ENCODE measurements at places on chromosomes 5 and 9.

DNA sequence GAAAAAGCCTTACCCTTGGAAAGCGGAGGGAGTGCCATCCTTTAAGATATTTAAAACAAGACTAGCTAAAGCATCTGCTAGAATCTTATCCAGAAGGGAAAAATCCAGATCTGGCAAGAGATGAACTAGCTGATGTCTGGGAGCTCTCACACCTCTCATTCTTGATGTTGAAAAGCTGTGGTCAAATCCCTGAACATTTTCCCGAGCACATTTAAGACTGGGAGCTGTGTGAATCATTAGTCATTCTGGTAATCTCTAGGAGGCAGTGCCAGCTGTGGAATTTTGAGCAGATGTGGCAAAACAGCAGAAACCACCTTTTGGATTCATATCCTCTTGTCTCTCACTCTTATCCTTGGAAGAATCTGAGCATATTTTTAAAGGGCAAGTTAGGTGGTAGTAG lies 218.0 kb downstream of the MAN2A1 start:
- DNase-seq = no peak

DNA sequence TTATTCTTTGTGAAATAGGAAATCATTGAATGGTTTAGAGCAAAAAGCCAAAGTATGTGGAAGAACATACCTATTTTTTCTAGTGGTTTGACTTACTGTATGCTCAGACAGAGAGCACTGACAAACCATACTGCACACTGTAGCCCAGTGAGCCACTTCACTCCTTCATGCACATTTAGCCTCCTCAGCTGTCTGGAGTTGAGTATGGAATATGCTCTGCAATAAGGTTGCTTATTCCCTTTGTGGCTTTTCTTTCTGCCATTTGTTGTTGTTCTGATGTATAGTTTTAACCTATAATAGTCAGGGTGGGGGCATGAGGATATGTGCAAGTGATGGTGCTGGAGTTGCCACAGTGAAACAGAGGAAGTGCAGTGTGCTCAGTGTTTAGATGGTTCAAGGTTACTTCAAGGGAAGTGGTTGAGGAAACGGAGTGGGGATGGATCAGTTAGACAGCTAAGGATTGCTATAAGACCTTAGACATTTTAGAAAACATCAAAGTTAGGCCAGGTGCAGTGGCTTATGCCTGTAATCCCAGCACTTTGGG lies 100.7 kb downstream of the CDC42SE2 start:
- DNase-seq = no peak

DNA sequence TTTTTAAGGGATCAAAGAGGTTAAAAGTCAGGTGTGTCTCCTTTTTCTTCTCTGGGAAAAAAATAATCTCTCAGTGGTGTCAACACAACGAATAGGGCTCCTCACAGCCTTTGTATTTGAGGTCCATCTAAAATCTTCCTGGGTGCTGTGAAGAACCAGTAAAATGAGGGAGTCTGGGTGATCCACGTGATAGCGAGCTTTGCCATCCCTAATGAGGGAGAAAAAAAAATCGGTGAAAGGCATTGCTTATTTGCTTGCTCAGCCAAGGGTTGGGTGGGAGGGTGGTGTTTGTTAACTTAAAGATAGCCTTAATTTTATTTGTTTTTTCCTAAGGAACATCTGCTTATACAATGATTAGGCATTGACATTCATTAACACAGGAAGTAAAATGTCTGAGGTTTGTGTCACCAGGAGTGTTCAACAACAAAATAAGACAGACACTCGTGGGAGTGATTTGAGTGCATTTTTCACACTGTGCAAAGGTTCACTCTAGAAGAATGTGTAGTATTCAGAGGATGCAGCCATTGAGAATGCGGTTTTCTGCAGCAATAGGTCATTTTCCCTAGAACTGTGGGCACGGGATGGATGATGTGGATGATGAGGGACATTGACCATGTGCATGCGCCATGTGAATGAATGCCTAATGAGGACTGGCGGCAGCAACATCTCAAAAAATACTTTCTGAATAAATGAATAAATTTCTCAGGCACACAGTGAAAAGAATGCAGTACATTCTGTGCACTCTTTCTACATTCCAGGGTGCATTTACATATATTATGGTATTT lies 369.5 kb downstream of the NTRK2 start:
- DNase-seq = no peak

DNA sequence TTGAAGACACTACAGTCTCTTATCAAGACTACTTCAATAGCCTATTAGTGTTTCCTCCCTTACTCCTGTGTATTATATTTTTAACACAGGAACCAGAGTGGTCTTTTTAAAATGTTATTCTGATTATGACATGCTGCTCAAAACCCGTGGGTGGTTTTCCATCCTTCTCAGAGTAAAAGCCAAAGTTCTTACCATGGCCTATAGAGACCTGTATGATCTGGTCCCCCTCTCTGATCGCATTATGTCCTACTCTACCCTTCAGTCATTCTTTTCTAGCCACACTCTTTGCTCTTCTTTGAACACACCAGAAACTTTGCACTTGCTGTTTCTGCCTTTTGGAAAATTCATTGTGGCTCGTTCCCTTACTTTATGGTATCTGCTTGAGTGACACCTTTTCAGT lies 13.8 kb downstream of the RECK start:
- no peak for DNase-seq

DNA sequence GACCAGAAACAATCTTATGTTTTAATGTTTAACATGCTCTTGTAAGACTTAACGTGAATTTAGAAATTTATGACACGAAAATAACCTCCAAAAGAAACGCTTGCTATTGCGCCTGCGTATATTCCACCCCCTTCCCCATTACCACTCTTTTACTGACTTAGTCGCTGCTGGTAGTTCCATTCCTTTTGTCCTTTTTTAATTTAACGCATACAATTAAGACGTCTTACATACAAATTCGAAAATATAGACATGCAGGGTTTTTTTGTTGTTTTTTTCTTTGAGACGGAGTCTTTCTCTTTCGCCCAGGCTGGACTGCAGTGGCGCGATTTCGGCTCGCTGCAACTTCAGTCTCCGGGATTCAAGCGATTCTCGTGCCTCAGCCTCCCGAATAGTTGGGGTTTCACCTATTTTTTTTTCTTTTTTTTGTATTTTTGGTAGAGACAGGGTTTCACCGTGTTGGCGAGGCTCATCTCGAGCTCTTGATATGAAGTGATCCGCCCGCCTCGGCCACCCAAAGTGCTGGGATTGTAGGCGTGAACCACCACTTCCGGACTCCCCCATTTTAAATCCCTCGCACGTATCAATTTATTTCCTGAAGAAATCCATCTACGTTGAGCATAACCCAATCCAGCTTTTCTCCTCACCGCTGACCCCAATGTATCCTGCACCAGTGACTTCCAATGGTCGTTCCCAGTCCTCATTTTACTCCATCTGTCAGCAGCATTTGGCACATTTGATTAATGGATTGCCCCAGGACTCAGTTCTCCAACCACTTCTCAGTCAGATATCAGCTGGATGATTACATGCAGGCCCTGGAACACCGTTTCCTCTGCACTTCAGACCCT lies 684 bp upstream of the MED7 start:
- peak; percentile 71 for DNase-seq

- no peak for DNase-seq
Observed at GRCh38 chr5:152606776-152607364, 201.8 kb upstream of the NMUR2 start.

DNA sequence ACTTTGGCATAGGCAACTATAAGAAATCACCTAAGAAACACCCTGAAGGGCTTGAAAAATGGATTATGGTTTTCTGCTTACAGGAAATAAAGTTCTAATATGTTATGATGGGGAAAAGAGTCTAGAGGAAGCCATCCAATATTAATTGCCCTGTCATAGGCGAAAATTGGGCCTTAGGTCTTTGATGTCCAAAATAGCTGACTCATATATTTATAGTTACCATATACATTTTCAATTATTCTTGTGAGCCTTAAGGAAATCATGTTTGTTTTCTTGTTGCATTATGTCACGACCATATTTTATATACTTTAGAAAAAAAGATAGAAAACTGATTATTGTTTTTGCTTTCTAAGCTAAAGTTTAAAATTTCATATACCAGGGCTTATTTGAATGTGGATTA lies 509.1 kb downstream of the CDH12 start:
- DNase-seq = no peak

- no peak for DNase-seq
Observed at GRCh38 chr5:7467179-7467578, 71.2 kb downstream of the ADCY2 start.

DNA sequence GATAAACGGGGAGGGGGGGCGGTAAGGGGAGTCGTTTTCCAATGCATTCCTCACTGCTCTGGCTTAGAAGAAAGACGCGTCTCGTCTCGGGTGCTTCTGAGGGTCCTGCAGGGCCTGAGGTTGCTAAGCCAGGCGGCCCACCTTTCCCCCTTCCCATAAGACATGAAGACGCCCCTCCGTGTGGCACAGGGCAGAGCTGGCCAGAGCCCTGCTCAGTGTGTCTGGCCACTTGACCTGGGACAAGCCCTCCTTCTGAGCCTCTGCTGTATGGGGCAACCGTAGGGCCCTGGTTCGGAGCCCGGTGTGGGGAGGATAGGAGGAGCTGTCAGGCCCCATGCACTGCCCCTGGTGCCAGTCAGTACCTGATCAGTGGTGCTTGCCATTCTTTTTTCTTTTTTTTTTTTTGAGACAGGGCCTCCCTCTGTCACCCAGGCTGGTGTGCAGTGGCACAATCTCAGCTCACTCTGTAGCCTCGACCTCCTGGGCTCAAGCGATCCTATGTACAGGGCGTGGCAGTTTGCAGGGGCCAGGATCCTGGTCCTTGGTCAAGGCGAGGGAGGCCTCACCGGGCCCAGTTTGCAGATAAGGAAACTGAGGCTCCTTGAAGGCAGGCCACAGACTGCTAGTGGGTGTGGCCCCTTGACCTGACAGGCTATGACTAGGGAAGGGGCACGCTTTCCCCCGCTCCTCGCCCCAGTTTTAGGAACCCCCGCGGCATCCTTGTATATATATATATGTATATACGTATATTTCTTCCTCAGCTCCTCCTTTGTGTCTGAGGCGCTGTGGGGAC lies 172.3 kb upstream of the IER5L start:
- no peak for DNase-seq

DNA sequence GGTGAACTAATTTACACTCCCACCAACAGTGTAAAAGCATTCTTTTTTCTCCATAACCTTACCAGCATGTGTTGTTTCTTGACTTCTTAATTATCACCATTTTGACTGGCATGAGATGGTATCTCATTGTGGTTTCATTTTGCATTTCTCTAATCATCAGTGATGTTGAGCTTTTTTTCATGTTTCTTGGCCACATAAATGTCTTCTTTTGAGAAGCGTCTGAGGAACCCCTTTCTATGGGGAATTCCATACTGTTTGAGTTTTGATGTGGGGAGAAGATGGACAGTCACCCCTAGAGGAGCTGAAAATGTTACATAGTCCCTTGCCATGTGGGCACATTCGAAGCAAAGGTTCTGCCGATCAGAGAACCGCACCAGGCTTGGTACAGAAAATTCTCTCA lies 207.0 kb upstream of the SLC30A5 start:
- no peak for DNase-seq

- no peak for DNase-seq
Observed at GRCh38 chr9:74953235-74953751, 581 bp upstream of the C9orf40 start.

- DNase-seq = no peak
Observed at GRCh38 chr5:610744-611730, 1.1 kb upstream of the CEP72 start.

- DNase-seq = no peak
Observed at GRCh38 chr5:35194635-35195471, 35.4 kb downstream of the PRLR start.

- DNase-seq = no peak
Observed at GRCh38 chr5:55591686-55592085, 56.9 kb upstream of the PLPP1 start.

- no peak for DNase-seq
Observed at GRCh38 chr5:38853753-38854470, 8.1 kb downstream of the OSMR start.

- DNase-seq = no peak
Observed at GRCh38 chr5:156181656-156182055, 145.3 kb upstream of the SGCD start.

GRCh38 chr5:119309326-119309725 lies 46.5 kb upstream of the TNFAIP8 start:
- DNase-seq = no peak

DNA sequence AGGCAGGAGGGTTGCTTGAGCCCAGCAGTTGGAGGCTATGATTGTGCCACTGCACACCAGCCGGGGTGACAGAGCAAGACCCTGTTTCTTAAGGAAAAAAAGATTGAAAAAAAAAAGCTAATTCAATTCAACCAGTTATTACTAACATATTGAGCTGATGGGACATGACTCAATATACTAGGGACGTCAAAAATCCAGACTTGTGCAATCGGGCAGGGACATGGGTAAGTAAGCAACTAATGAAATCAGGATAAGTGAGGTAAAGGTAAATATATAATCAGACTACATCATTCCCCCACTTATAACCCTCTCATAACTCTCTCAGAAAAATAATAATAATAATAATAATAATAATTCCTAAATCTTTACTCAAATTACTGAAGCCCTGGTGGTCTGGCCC lies 975 bp upstream of the HAVCR1 start:
- no peak for DNase-seq

GRCh38 chr9:72661401-72662135 lies 140.2 kb downstream of the TMC1 start:
- DNase-seq = no peak

DNA sequence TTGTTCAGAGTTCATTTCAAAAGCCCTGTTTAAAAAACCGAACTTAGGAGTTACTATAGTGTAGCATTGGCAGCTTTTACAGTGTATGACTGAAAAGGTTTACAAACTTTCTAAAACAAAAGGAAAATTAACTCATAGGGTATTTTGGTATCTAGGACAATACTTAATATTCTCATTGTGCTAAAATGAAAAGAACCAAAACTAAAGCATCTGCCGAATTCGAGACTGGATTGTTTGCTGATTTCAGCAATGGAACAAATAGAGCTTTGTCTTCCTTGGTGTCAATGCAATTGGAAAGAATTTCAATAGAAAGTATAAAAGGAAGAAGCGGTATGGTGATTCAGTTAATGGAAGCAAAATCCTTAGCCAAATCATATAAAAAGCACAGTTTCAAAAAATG lies 254.1 kb downstream of the SLF1 start:
- no peak for DNase-seq

- no peak for DNase-seq
Observed at GRCh38 chr5:33494466-33494865, 53.7 kb downstream of the TARS1 start.

GRCh38 chr5:178661836-178662540 lies 35.1 kb upstream of the CLK4 start:
- DNase-seq = no peak

- DNase-seq = no peak
Observed at GRCh38 chr9:16143310-16143709, 590.5 kb downstream of the CCDC171 start.

All from NCI-H1694 (cell line).